Stimulated activated CD8-positive, alpha-beta memory T cell treated with anti-CD3 and anti-CD28 coated beads, Interleukin-4, amount 100 ng/mL, for 48 hours (primary cell): ENCODE measurements at places on chromosomes 7 and 10.

GRCh38 chr7:127858915-127859189 is 172.4 kb downstream of the LRRC4 start:
- no peak for DNase-seq

GRCh38 chr10:9260690-9261089 is 1206.2 kb downstream of the GATA3 start:
- DNase-seq, result no peak

DNA sequence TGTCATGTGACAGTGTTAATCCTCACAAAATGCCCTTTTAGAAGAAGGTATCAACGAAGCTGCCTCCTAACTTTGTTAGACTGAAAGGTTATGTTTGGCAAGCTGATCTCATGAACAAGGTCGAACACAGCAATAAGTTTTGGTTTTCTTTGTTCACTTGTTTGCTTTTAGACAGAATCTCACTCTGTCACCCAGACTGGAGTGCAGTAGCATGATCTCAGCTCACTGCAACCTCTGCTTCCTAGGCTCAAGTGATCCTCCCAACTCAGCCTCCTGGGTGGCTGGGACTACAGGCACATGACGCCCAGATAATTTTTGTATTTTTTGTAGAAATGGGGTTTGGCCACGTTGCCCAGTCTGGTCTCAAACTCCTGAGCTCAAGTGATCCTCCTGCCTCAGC is 1.1 kb downstream of the STRA8 start:
- DNase-seq, result no peak

- no peak for DNase-seq
Observed at GRCh38 chr10:105952153-105952552, 1212.4 kb downstream of the SORCS1 start.

GRCh38 chr7:83934118-83934734 is 260.4 kb downstream of the SEMA3A start:
- no peak for DNase-seq
